ENCODE measurements at places on chromosomes 6 and 20. TPM values are rescaled to one million over a fixed set of nuclear protein-coding genes. Genes with fewer than 3 reads are reported as not detected.

DNA sequence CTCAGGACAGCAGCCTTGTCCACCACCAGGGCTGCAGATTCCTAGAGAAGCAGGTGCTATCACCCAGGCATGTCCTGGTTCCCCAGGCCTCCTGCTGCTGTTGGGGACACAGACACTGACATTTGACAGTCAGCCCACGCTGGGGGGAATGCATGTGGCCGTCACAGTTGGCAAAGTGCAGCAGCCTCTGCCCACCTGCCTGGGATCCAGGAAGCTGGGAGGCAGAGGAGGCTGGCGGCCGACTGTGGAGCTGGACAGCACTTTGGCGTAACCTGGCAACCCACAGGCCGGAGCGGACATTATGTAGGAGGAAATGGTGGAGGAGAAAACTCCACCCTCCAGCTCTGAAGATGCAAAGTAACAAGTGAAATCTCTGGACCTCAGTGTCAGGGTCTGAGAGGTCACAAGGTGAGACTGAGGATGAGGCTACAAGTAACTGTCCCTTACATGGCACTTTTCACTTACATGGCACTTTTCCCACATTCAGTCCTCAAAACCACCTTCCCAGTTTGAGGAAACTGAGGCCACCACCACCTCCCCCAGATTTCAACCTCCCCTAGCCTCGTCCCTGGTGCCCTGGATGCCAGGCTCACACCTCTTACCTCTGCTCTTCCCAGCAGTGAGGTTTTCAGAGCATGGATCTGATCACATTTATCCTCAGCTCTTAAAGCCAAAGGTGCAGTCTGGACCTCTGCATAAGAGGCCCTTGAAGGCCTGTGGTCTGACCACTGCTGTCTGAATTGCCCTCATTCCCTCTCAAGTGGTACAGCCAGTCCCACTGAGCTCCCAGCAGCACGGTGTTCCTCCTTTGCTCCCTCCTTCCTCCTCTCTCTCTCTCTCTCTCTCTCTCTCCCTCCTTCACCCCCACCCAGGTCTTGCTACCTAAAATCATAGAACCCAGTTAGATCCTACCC is 8.7 kb downstream of the MAP1LC3A start:
- no peak for DNase-seq

ZNF831 gene
- 0.15 TPM for polyA plus RNA-seq

RHAG gene
- polyA plus RNA-seq = 0.96 TPM

DNA sequence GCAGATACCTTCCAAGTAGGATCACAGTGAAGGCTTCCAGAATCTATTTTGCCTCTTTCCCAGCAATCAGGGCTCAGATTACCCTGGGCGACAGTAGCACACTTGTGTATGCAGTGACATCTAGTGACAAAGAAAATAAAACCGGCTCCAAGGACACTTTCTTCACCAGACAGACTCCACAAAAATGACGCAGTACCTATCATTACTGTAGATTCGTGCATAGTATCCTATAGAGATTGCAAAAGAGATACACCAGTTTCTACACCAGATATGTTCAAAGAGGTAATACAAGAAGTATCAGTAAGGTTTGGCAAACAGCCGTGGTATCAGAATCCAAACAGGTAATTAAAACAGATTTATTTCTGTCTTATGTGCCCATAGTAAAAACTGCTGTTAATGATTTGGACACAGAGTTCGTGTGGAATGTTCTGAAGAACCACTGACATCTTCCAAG is 600.4 kb upstream of the JAG1 start:
- DNase-seq = peak; percentile 80

TDRD6 gene
- polyA plus RNA-seq = 3.2 TPM

DNA sequence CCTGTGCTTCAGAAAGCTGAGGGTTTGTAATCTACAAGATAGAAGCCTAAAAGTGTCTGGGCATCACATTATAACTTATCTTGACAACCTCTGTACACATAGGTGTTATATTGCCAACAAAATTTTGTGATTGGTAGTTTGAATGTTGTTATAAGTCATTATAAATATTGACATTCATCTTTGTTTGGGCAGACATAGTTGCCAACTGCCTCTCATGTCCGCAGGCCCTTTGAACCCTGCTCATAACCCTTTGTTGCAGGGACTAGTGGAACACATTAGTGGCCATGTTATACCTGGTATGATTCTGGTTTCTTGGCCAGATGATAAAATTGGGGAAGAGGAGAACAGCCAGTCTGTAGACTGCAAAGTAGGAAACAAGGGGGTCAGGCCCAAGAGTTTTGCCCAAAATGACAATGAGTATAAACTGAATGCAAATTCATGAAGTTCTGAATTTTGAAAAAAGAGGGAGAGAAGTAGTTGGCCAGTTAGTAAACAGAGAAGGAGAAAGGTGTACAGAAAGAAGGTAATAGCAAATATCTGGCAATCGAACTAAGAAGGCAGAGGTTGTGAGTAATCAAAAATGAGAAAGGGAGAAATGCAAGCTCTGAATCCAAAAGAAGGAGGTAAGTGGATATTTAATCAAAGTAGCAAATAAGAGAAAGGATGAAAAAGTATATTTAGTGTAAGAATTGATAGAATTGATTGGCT is 21.6 kb upstream of the LMBRD1 start:
- DNase-seq = no peak

GRCh38 chr6:105804424-105804823 is 281.7 kb upstream of the PRDM1 start:
- DNase-seq = no peak

DNA sequence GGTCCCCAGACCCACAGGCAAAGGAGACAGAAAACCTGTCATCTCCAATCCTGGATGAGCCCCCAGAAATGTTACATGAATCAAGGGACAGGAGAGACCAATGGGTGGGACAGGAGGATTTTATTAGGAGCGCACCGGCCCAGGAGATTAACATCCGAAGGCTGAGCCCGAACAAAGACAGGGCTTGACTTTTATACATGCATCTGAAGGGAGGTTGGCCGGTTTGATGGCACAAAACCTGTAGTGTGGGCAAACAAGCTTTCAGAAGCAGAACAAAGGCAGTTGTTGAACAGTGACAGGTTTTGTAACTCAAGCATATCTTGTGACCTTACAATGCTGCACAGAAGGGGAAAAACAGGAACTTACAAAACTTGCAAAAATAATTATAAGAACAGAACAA is 83.9 kb upstream of the GPR6 start:
- DNase-seq = no peak

SYNGAP1 gene
- polyA plus RNA-seq = 40.9 TPM

MOXD1 gene
- 197 TPM for polyA plus RNA-seq

SGK1 gene
- 88.6 TPM for polyA plus RNA-seq

- peak; percentile 83 for DNase-seq
Measured at GRCh38 chr6:31737315-31737990, 1.1 kb upstream of the CLIC1 start.

DNA sequence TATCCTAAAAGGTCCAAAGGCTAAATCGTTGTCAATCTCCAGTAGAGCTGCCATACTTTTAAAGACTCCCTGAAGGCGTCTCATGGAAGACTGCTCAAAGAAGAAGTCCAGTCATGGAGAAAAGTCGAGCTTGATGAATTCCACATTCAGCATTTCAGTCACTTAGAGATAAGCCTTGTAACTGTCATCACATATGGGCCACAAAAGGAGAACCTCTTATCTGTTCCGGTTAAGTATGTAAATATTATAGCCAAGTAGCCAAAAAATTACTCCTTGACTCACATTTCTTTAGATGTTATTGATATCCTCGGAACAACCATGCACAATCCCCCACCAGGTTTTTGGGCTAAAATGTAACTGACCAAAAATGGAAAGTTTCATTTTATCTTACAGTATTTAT is 9.8 kb upstream of the CNKSR3 start:
- DNase-seq = no peak

HFE gene
- 9.4 TPM for polyA plus RNA-seq

DNA sequence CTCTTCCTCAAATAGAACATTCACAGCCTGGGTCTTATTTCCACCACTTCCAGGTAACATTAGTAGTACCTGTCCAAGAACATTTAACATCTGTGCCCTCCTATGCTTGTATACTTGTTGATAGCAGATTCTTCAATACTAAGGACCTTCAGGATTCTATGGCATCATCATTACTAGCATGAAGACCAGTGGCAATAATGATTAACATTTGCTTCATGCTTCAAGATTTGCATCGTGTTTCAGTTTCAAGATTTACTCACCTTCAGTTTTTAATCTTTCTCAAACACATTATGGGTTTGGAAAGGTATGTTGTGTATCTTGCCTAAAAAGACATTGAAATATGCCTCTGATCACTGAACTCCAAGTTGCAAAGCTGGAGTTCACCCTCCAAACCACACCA is 412.8 kb upstream of the NRSN1 start:
- DNase-seq = no peak

BTN1A1 gene
- 0.22 TPM for polyA plus RNA-seq

KIF6 gene
- polyA plus RNA-seq = 6.6 TPM

- DNase-seq = no peak
Measured at GRCh38 chr20:49386848-49387580, 95.5 kb downstream of the KCNB1 start.

LST1 gene
- polyA plus RNA-seq = 2.6 TPM

GRCh38 chr6:109299776-109300564 is 82.3 kb downstream of the CD164 start:
- no peak for DNase-seq

- no peak for DNase-seq
Measured at GRCh38 chr6:167776906-167777627, 49.6 kb upstream of the AFDN start.

DNA sequence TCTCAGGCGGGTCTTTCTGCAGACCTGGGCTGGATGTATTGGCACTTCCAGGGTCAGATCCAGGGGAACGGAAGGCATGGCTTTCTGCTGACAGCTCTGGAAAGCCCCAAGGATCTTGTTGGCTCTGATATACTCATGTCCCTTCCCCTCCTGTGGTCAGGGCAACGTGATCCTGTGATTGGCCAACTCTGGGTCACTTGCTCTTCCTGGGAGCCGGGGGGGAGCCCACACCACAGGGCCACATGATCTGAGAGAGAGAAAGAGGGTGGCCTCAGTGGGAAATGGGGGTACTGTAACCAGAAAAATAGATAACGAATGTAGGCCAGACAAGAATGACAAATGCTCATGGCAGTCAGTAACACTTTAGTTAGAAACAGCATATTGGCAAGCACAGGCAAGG is 223.0 kb downstream of the NFATC2 start:
- DNase-seq = no peak

- DNase-seq = no peak
Measured at GRCh38 chr6:168428052-168428826, 12.7 kb upstream of the SMOC2 start.

DNA sequence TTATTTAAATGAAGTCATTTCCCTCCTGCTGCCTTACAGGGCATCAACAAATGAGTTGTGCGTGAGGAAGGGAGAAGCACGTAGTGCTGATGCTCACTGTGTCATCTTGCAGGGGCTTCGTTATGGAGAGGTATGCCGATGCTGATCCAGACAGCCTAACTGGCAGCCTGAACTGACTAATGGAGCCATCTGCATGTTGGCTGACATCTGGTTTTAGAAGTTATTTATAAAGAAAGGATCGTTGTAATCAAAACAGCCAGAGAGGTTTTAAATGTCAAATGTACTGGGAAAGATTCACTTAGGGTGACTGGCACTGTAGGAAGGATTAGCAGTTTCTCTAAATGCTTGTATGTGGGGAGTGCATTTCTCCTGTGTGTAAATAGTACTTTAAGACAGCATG is 54.6 kb downstream of the FARS2 start:
- DNase-seq = no peak

DNA sequence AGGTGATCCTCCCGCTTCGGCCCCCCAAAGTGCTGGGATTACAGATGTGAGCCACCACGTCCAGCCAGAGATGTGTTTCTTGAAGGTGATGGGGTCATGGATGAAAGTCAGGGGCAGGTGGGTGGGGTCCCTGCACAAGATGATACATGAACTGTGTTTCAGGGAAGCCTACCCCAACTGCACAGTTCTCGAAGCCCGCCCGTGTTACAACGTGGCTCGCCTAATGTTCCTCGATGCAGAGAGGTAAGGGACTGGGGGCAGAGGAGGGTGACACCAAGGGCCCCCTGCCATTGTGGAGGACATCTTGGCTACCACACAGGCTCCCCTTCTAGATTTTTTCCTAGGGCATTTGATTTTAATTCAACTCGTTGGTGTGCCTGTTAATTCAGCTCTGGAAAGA is 11.9 kb upstream of the CAPN11 start:
- no peak for DNase-seq

- DNase-seq = peak; percentile 19
Measured at GRCh38 chr6:95203153-95203754, 374.1 kb upstream of the MANEA start.

DNA sequence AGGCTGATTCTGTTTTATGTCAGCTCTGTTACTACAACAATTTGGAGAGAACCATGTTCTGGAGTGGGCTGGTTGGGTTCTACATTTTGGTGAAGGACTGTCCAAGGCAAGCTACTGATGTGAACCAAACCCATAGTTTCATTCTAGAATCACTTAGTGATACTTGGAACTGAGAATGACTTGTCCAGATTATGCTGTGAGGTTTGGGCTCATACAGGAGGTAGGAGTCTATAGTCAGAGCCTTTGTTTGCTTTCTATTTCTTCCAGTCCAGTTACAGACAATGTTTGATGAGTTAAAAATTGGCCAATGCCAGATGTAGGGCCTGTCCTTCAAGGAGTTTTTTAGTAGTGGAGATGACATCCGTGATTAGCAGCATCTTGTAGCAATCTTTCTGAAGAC is 97.9 kb downstream of the LRRC1 start:
- DNase-seq = no peak

F13A1 gene
- polyA plus RNA-seq = 14.9 TPM

DNA sequence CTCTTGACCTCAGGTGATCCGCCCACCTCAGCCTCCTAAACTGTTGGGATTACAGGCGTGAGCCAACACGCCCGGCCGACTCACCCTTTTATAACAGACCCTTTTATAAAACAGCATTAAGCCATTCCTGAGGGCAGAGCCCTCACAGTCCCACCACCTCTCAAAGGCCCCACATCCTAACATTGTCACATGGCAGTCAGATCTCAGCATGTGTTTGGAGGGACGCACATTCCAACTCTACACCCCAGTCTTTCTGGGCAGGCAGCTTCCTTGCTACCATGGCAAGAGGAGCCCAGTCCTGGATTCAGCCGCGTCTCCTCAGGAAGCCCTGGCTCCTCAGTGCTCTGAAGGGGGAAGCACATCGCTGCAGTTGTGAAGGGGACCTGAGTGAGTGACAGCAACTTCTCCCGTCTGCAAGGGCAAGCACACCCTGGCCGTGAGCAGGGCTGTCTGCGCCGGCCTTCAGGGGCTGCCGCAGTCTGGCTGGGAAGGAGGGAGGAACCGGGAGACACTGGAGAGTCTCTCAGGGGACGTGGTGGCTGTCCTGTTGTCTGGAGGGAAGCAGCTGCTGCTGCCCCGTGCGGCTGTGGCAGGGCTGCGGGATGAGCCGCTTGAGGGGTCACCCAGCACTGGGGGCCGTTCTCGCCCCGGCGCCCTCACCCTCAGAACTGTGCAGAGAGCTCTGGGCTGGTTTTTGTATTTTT is 15.9 kb downstream of the OSBPL2 start:
- DNase-seq = no peak

GRCh38 chr20:62736407-62737071 is 27.9 kb downstream of the NTSR1 start:
- no peak for DNase-seq
